ENCODE measurements at places on chromosomes 16 and 17. TPM values are rescaled to one million over a fixed set of nuclear protein-coding genes. Genes with fewer than 3 reads are reported as not detected.

- no peak for DNase-seq
Measured at GRCh38 chr17:12089809-12090384, 69.2 kb downstream of the MAP2K4 start.

DNA sequence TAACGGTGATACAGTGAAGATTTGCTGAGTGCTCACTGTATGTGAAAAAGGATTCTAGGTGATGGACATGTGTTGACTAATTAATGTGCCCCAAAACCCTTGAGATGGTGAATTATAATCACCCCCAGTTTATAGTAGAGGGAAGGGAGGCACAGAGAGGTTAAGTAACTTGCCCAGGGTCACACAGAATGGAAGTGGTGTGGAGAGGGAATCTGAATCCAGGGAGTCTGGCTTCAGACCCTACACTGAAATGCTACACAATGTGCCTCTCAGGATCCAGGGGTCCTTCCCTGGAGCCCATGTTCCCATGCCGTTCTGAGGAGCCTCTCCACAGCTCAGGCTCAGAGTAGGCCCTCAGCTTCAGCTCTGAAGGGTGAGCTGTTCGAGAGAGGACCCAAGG lies 11.6 kb downstream of the TRPV2 start:
- DNase-seq: no peak

GRCh38 chr16:79132701-79133100 lies 467.8 kb downstream of the MAF start:
- no peak for DNase-seq

Gene ADAP2
- 32.2 TPM for total RNA-seq

GRCh38 chr16:90041896-90042473 lies 22.7 kb upstream of the DBNDD1 start:
- no peak for DNase-seq

Data from Peyer's patch (tissue), 4 donors.